ENCODE measurements at places on chromosomes 1 and 21.

DNA sequence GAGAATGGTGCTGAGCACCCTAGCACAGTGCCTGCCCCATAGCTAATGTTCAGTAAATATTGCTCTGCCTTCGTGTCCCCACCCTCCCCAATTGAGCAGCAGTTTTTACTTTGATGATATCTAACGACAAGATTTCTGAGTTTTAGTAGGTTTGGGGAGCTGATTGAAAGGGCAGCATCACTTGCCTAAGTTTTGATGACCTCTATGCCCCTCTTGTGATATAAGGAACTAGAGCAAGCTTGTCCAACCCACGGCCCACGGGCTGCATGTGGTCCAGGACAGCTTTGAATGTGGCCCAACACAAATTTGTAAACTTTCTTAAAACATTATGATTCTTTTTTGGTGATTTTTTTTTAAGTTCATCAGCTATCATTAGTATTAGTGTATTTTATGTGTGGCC, 1.6 kb downstream of the CNIH4 start:
- DNase-seq, result no peak

DNA sequence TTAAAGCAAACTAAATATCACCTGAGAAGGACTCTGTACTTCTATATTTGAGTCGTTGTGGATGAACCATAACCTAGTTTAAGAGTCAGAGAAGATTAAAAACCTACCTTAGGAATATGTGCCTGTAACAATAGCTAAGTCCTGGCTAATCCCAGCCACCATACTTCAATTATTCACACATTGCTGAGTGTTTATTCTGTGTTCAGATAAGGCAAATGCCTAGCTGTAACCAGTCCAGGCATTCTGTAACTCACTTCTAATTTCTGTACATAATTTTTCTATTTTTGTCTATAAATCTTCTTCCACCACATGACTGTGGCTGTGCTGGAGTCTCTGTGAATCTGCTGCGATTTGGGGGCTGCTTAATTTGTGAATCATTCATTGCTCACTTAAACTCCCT, 441.9 kb upstream of the ADAMTS5 start:
- no peak for DNase-seq

DNA sequence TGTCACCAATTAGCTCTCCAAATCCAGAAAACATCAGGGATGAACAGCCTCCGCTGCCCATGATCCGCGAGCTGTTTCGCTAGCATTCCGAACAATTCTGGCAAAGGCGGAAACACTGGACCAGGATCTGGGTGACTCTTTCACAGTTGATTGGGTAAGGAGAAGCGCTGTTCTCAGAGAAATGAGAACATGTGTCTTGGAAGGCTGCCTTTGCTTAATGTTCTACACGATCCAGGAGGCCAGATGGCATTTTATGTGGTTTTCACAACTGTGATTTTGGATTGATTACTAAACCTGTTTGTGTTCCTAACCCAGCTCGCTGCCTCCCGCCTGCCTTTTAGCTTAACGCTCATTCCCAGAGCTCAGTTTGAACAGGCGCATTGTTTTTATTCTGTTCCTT, 144.0 kb downstream of the KIF26B start:
- DNase-seq, result no peak

DNA sequence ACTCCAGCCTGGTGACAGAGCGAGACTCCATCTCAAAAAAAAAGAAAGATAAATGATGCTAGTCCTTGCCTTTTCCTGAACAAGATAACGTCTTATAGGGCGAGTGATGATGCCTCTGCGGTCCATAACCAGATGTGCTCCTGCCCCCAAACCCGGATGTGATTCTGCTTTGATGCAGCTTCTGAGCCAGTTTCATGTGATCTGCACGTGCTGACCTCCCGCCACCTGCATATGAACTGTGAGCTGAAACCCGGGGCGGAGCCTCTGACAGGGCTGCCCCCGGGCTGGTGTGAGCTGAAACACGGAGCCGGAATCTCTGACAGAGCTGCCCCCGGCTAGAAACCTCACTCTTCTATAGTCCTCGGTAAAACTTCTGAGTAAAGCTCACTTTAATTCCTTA, 1.3 kb downstream of the KRTAP12-4 start:
- no peak for DNase-seq

DNA sequence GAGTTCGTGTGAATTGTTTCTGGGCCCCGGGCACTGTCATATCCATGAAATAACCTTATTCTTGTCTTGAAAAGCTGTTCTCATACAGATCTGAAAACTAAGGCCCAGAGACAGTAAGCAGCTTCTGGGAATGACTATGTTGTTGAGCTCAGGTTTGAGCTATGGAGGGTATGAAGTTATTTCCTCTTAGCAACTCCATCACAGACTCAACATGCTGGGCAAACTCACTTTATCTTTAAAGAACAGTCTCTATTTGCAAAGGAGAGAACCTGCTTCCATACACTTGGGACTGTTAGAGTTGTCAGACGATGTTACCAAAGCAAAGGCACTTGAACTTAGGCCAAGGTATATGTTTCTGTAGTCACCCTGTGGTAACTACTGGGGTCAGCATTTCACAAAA, 90.0 kb downstream of the GPR88 start:
- no peak for DNase-seq

DNA sequence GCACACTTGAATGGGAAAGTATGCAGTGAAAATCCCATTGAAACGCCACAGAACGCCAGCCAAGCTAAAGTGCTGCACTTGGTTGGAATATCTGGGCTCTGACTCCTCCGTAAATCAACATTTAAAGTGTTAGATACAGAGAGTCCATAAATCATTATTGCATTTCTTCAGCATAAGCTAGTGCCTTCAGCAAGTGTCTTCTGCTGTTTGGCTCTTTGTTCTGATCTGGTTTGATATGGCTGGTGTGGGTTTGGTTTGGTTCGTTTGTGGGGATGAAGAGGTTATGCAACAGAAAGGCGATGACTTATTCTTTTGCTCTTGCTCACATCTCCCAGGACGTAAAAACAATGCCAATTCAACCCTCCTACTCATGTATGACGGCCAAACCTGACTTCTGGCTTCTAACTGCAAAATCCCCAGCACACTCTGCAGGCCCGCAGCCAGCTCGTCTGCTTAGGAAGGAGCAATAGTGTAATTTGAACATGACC, 121.8 kb upstream of the ERG start:
- DNase-seq, result no peak

GRCh38 chr1:8096105-8097011, 70.2 kb upstream of the ERRFI1 start:
- DNase-seq, result no peak

- no peak for DNase-seq
These were observed 3.0 kb downstream of the MTARC2 start for GRCh38 chr1:220751111-220751510.

All from cerebellar nuclear complex (tissue), 1 donor.